Cerebellum (tissue), 4 donors: ENCODE measurements at places on chromosomes 7 and 10.

DNA sequence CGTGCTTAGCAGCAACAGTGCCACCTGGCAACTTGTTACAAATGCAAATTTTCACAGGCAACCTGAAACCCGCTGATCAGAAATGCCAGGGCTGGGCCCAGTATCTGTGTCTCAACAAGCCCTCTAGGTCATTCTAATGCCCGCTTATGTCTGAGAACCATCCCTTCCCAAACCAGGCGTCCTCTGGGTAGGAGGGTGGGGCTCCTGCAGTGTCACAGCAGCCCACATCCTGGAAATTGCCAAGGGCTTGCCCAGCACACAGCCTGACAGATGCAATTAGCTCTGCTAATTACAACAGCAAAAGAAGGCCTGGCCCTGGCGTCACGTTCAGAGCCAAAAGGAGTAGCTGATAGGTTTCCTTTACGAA is 15.9 kb downstream of the ITPRIP start:
- DNase-seq = no peak

DNA sequence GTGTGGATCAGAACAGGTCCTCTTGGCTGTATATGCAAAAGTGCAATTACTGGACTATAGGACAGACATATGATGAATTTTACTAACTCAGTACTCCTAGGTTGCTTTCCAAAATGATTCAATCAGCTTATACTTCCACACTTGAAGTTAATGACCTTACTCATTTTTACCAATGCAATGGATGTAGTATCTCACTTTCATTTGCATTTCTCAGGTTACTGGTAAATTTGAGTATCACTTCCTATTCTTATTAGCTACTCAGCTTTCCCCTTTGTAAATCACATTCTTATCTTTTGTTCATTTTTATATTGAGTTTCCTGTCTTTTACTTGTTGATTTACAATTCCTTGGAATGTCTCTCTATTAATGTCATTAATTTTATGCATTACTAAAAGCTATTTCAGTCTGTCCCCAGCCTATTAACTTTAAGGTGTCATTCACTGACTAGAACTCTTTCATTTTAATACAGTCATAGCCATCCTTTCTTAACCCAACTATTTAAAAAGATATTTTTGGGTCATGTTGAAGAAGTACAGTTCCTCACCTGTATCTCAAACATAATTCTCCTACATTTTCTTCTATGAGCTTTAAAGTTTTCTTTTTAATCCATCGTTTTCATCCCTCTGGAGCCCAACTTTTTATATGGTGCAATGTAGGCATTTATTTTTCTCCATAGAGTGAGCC is 88.6 kb downstream of the VIM start:
- DNase-seq = no peak

- no peak for DNase-seq
These were observed 119.1 kb upstream of the WDR11 start for GRCh38 chr10:120732067-120732466.

GRCh38 chr10:124045276-124045675 is 48.1 kb downstream of the CHST15 start:
- DNase-seq = no peak

DNA sequence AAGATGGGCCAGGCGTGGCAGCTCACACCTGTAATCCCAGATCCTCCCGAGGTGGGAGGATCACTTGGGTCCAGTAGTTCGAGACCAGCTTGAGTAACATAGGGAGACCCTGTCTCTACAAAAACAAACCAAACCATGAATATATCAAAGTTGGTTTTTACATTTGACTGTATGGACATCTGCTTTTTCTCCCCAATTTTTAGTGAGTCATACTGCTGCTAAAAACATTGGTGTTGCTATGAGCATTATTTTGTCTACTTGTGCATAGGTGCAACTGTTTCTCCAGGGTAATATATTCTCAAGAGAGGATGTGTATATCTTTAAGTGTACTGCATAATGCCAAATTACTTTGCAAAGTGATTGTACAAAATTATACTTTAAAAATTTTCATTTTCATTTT is 769 bp upstream of the TMEM248 start:
- no peak for DNase-seq

- DNase-seq = no peak
These were observed 10.1 kb downstream of the SLC39A12 start for GRCh38 chr10:17961551-17962422.

DNA sequence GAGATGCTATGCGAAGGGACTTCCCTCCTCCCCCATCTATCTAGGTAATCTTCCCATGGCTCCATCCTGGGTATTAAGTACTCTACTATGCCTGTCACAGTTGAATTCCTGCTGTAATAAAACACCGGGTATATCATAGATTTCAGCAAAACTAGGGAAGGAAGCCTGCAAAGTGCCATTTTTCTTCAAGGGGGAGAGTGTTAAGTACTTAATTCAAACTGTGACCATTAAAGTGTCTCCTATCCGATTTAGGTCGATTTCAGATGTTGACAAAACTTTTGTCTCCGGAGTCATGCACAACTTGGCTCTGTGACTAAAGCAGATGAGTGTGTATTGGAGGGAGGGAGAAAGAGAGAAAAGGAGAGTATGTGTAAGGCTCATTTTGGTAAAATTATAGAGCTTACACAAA is 4.6 kb downstream of the HOXA4 start:
- no peak for DNase-seq

- DNase-seq = no peak
These were observed 445.6 kb downstream of the GFRA1 start for GRCh38 chr10:115827231-115828009.

- no peak for DNase-seq
These were observed 476.2 kb downstream of the GRM8 start for GRCh38 chr7:126776498-126776897.

DNA sequence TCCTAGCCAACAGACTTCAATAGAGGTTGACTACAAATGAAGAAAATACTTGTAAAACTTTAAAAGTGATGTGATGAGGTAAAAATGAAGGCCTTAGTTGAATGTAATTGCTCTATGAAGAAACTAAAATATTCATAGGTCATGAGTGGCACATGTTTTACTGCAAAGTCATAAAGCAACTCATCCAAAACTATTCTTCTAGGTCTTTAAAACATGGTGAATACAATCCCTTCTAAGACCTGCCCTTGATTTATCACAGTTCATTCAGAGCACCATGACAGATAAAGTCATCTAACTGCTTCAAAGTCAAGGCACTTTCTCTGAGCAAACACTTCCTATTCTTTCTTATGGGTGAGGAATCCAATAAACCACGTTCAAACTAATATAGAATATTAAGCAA is 713.5 kb downstream of the SORCS1 start:
- no peak for DNase-seq

GRCh38 chr7:33694006-33694405 is 211.3 kb upstream of the BMPER start:
- no peak for DNase-seq

DNA sequence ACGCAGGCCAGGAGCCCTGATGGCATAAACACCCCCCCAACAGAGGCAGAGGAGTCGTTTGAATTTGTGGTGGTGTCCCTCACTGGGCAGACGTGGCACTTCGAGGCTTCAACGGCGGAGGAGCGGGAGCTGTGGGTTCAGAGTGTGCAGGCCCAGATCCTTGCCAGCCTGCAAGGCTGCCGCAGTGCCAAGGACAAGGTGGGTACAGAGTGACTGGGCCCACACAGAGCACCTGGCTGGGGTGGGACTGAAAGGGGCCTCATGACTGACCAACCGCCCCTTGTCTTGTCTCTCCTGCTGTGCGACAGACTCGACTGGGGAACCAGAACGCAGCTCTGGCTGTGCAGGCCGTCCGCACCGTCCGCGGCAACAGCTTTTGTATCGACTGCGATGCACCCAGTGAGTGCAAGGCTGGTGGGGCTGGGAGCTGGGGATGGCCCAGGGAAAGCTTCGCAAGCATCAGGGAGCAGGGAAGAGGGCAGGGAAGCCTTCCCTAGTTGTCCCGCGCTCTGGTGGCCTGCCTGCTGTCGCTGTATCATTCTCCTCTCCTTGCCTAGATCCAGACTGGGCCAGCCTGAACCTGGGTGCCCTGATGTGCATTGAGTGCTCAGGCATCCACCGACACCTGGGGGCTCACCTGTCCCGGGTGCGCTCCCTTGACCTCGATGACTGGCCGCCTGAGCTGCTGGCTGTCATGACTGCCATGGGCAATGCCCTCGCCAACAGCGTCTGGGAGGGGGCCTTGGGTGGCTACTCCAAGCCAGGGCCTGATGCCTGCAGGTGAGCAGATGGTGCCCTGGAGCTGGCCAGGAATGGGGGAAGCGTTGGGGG is 25.4 kb downstream of the GBX1 start:
- DNase-seq = peak; percentile 37

GRCh38 chr7:91784469-91784868 is 96.0 kb downstream of the MTERF1 start:
- DNase-seq = peak; percentile 54

DNA sequence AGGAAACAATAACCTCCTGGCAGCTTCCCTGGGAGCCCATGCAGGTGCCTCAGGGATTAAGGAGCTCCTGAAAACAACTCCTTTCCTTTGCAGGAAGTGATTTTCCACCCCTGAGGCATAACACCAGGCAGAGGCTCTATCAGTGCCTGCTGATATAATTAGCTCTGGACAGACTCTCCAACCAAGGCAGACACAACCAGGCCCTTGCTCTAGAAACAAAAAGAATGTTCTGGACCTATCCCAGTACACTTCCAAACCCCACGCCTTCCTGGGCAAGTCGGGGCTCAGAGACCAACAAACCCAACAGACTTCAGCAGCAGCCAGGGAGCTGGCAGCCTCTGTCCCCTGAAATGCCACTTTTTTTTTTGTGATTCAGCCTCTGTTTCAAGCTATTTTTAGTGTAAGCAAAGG is 247.1 kb downstream of the KCNMA1 start:
- DNase-seq = no peak

DNA sequence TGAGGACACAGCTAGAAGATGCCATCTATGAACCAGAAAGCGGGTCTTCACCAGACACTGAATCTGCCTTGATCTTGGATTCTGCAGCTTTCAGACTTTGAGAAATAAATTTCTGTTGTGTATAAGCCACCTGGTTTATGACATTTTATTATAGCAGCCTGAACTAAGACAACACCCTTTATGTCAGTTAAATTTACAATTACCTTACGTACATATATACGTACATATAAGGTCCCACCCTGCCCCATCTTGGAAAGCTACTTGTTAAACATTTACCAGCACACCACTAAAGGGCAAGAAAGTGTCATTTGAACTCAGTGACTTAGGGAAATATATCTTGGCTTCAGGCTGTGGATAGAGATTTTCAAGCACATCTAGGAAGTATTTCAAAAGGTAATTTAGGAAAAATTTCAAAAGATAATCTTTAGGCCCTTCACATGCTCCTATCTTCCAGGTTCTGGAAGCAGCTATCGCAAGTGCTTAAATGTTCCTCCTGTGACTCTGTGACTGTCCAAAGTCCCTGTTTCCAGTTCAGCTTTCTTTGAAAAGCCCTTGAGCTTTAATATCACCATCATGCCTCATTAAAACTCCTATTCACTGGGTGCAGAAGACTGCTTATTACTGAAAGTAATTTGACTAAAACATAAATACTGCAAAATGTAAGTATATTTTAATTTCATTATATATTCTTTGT is 9.6 kb upstream of the SRI start:
- no peak for DNase-seq

DNA sequence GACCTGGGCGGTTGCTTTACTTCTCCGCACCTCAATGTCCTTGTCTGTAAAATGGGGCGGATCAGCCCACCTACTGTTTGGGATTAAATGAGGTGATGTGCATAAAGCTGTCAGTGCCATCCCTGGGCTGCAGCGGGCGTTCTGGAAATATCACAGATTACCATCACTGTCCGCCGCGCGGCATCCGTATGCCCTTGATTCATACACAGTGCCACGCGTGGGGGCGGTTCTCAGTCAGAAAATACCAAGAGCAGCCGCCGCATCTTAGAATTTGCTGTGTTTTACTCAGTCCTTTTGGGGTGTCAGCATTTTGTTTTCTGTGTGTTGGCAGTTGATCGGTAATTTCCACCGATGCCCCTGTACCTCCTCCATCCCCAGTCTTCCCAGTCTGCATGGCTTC is 338.8 kb downstream of the DPP6 start:
- no peak for DNase-seq

GRCh38 chr10:5106553-5106952 is 12.3 kb downstream of the AKR1C3 start:
- DNase-seq = no peak

GRCh38 chr10:112843623-112844022 is 106.4 kb upstream of the TCF7L2 start:
- no peak for DNase-seq

GRCh38 chr7:47299496-47299895 is 282.4 kb downstream of the TNS3 start:
- DNase-seq = no peak

DNA sequence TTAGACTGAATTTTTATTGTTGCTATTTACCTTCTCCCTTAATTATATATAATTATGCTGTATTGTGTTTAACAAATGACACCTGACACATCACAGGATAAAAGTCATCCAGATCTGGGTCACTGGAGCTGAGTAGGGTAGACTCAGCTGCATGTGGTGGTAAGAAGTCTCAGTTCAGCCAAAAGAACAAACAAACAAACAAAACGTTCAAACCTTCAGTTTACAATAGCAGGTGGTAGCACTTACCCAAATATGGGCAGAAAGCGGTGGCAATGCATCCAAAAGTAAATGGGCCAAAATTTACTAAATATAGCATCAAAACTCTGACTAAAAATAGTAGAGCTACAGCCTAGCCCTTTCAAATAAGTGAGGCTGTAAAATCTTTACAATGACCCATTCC is 42.2 kb downstream of the ZWINT start:
- no peak for DNase-seq

GRCh38 chr10:17056781-17057428 is 72.7 kb downstream of the CUBN start:
- DNase-seq = no peak

DNA sequence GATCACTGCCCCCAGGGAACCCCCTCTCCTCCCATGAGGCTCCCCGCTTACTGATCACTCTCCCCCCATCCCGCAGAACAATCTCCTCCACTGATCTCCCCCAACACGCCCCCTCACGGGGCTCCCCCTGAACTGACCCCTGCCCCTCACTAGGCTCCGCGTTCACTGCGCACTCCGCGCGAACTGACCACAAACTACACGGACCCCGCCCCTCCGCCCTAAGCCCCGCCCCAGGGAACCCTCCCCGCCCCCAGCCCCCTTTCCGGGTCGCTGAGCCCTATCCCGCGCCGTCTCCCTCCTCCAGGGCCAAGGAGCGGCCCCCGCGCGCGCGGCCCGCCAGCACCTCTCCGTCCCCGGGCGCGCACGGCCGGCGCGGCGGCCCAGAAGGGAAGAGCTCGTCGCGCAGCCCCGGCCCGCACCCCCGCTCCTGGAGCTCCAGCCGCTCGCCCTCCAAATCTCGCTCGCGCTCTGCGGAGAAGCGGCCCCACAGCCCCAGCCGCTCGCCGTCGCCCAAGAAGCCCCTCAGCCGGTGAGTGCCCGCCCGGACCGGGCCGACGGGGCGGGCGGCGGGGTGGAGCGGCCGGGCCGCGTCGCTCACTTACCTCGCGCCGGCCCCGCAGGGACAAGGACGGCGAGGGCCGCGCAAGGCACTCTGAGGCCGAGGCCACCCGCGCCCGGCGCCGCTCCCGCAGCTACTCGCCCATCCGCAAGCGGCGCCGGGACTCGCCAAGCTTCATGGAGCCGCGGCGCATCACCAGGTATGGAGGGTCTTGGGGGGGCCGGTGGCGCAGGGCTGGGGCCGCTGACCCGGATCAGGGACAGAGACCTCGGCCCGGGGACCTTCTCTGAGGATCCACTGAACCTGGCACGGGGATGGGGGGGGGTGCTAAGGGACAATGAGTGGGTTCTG is 19.9 kb upstream of the HSPB1 start:
- no peak for DNase-seq
